T-helper 17 cell (primary cell): ENCODE measurements at places on chromosomes 16 and 17. TPM values are rescaled to one million over a fixed set of nuclear protein-coding genes. Genes with fewer than 3 reads are reported as not detected.
A peak's percentile ranks its signal among the peaks of the same experiment; 100 is the strongest.

GRCh38 chr17:1942666-1943435 lies 82.3 kb downstream of the RTN4RL1 start:
- no peak for DNase-seq

GRCh38 chr17:68602289-68602688 lies 1.1 kb upstream of the FAM20A start:
- no peak for DNase-seq

GRCh38 chr16:88785106-88785924 lies at the start of gene PIEZO1:
Gene PIEZO1 (minus strand): TSS chr16:88785220. CDS start chr16:88784964, 256 bp downstream.
- peak; percentile 84 for DNase-seq

- DNase-seq = no peak
These were observed 126.8 kb downstream of the CACNG3 start for GRCh38 chr16:24382762-24383407.

DNA sequence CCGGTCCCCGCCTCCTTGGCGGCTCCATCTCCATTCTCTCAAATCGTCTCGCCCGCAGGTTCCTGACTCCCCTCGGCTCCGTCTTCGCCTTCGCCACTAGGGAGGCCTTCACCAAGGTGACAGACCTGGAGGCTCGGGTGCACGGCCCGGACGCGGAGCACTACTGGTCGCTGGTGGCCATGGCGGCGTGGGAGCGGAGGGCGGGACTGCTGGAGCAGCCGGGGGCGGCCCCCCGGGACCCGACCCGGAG lies 862 bp downstream of the GLTPD2 start:
- DNase-seq = no peak

- no peak for DNase-seq
These were observed 17.4 kb downstream of the ITPRIPL2 start for GRCh38 chr16:19130852-19131824.

EFNB3 gene
- total RNA-seq = not detected

ABCC3 gene
- total RNA-seq = 58.0 TPM

- peak; percentile 64 for DNase-seq
These were observed 264.2 kb downstream of the SEC14L1 start for GRCh38 chr17:77404812-77405581.

RND2 gene
- total RNA-seq = 1.1 TPM

- DNase-seq = no peak
These were observed 16.3 kb downstream of the SNX11 start for GRCh38 chr17:48123776-48124388.

DNA sequence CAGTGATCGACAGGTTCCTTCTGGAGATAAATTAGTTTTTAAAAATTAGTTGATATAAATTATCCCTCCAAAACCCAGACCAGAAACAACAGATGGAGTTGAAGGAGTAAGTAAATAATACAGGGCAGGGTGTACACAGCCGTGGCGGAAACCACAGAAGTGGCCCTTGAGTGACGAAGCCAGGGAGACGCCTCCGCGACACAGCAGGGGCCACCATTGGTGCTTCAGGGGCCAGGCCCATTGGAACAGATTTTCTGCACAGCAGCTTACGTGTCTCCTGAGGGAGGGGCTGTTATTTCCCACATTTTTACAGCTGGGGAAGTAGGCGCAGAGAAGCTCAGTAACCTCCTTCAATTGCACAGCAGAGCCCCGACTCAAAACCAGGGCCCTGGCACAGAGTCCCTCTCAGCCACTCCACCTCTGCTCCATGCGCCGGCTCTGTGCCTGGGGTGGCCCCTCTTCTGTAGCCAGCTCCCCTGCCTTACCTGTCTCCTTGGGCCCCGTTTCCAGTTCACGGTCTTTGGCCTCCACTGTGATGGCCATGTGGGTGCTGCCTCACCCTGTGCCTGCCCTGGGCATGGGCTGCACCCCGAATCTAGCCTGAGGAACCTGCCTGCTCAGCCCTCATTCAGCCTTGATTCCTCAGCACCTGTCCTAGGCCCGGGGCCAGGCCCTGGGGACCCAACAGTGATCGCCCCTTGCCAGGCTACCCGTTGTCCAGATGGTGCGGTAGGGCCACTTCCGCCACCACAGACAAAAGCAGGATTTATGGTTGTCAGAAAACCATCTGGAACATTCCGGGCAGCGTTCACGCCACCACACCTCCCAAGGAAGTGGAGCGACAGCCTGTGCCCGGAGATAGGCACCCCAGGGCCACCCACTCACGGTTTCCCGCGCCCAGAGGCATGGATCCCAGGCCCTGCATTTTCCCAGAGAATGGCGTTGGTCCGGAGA lies 128.5 kb upstream of the GSE1 start:
- DNase-seq = no peak

DNA sequence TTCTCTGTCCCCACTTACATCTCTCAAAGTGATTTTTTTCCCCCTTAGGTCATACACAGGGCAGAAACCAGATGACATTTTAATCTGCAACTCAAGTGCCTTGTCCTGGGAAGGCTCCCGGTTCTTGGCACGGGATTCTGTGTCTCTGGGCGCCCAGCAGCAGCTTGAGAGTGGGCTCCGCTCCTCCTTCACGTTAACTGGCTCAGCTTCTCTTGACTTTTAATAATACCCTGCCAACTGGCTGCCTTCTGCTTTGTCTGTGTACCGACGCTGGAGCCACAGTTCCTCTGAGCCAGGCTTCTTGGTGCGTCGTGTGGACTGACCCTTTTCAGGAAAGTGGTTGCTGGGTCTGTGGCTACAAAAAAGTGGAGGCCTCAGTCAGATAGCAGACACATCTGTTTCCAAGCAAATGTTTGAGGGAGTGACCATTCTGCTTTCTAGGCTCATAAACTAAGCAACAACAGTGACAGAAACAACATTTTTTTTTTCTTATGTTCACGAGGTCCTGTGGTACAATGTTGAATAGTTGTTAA lies 64.9 kb downstream of the IRF8 start:
- DNase-seq = no peak

DNA sequence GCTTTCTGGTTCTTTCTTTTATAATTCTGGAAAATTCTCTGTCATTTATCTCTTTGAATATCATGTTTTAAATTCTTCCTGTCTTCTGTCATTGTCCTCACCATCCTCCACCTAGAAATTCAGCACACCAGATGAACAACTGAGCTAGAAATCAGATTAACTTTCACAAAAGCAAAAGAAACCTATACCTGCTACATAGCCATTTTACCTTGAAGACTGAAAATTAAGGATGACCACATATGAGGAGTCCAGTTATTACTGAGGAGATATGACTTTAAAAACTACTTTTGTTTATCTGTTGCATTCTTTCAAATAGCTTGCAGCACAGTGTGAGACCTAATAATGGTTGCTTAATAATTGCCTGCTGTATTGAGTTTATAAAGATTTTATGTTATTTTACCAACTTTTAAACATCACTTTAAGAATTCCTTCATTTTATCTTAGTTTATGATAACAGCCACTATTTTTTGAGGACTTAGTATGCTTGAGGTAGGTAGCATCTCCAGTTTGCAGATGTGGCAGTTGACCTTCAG lies 104.3 kb downstream of the BCAS3 start:
- DNase-seq = no peak

DNA sequence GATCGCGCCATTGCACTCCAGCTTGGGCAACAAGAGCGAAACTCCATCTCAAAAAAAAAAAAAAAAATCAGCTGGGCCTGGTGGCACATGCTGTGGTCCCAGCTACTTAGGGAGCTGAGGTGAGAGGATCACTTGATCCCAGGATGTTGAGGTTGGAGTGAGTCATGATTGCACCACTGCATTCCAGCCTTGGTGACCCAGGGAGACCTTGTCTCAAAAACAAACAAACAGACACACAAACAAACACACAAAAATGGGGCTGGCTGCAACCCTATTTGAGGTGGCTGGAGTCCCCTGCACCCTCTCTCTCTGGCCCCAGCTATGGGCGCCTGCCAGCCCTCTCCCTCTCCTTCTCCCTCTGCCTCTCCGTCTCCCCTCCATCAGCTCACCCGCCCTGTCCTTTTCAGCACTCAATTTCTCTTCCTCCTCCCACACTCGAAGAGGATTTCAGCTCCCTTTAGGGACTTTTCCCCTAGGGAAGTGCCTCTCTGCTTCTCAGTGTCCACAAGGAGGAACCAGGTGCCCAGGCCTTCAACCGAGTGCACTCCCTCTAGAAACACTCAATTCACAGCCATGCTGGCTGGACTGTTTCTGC lies 17.5 kb upstream of the TFAP4 start:
- DNase-seq = no peak

CSH2 gene
- total RNA-seq = 4.0 TPM

- no peak for DNase-seq
These were observed 67.5 kb downstream of the GPRC5B start for GRCh38 chr16:19817122-19817521.

DNA sequence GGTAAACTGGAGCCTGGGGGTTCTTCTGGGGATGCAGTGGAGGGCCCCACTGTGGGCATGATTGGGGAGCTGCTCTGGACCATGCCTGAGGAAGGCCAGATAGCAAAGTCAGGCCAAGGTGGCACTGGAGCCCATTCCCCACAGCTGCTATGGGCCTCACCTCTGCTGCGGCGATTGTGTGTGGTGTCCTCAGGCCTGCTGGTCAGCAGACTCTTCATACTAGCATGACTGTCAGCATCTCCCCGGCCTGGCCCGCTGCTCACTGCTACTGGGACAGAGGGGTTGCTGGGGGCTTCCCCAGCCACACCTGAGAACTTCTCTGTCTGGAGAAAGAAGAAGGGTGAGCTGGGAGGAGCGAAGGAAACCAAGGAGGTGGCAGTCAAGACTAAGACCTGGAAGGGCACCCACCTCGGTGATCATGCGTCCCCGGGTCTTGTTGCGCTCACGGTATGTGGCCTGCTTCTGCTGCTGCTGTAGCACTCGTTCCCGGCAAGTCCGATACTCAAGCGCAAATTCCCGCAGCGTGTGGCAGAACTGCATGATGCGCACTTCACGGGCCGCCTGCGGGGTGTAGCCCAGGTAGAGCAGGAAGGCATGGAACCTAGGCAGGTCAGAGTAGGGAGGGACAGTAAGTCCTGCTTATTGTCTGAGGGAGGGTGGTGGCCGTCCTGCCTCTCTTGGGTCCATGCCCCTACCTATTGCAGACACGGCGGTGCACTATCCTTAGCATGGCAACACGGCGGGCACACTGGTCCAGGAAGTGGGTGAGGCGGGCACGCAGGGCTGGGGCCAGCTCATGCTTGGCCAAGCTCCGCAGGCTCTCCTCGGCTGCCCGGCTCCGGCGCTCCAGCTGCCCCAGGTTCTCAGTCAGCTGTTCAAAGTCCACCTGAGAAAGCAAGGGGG lies 3.2 kb downstream of the TMEM208 start:
- DNase-seq = no peak

GRCh38 chr16:16175296-16175695 lies 48.0 kb downstream of the ABCC6 start:
- no peak for DNase-seq

ROGDI gene
- 15.0 TPM for total RNA-seq

GRCh38 chr17:72176516-72176851 lies 55.7 kb downstream of the SOX9 start:
- DNase-seq = no peak

GRCh38 chr17:83085103-83085502 lies 5.7 kb downstream of the METRNL start:
- no peak for DNase-seq

- DNase-seq = no peak
These were observed 27.7 kb downstream of the GINS2 start for GRCh38 chr16:85660843-85661739.
